ENCODE measurements at places on chromosomes 6 and 20.

GRCh38 chr20:35368666-35369423, 42.9 kb downstream of the UQCC1 start:
- no peak for DNase-seq

DNA sequence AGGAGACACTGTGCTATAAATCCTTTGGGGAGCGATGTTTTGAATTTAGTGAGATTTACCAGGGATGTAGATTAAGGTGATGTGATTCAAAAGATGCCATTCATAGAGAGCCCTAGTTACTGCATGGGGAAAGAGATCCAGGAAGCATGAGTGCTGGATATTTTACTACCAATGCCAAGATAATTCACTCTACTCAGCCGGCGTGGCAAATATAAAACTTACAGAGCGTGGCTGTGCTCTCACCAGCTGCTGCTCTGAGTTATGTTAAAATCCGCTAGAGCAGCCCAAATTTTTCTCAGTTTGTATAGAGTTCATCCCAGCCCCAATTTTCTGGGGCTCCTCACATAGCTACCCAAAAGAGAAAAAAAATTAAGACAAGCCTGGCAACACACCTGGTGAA, 48.6 kb downstream of the BFSP1 start:
- no peak for DNase-seq

DNA sequence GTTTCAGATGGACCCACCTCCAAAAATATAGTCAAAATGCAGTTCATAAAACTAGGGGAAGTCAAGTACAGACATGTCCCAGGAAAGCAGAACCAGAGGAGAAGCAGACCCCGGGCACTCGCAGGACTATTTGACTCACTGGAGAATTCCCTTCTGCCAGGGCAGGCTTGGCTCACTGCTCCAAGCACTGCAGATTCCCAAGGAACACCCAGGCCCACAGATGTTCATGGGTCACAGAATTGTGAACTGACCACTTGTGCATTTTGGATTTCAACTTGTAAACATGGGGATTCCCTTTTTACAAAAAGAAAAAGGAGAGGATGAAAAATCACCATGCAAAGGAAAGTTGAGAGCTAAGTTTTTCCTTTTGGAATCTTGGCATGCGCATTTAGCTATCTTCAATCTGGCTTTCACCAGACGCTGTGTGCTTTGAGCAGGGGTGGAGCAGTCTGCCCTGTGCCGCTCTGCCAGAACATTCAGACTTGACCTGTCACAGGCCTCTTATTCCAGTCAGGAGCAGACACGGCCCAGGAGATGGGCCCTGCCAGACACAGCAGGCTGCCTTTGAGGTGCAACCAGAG, 237.5 kb upstream of the TAB2 start:
- DNase-seq: no peak

GRCh38 chr6:11262242-11262641, 29.8 kb upstream of the NEDD9 start:
- DNase-seq: no peak

DNA sequence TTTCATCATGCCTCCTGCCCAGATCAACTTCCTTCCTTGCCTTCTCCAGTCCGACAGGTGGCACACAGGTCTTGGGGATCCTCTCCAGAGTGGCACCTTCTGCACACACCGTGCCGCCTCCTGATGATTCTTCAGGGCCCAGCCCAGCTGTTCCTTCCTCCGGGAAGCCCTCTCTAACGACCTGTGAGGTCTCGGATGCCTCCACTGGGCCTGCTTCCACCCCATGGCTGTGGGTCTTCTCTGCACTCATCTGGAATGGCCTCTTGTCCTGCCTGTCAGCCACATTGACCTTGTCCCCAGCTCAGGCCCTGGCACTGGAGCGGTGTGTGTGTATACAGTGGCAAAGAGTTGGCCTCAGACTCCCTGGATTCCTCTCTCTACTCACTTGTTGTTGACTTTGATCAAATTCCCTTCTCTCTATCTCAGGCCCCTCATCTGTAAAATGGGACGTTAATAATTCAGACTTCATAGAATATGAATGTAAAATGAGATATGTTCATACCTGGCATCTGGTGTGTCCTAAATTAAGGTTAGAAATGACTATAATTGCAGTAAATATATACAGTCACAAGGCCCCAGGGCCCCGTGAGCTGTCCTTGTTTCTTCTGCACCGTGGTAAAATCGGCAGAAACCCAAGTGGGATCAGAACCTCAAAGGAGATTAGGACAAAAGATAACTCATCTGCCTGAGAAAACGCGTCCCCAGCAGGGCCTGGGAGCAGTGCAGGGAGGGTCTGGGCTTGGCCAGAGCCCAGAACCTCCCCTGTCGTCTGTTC, 1.5 kb downstream of the FAM210B start:
- no peak for DNase-seq

DNA sequence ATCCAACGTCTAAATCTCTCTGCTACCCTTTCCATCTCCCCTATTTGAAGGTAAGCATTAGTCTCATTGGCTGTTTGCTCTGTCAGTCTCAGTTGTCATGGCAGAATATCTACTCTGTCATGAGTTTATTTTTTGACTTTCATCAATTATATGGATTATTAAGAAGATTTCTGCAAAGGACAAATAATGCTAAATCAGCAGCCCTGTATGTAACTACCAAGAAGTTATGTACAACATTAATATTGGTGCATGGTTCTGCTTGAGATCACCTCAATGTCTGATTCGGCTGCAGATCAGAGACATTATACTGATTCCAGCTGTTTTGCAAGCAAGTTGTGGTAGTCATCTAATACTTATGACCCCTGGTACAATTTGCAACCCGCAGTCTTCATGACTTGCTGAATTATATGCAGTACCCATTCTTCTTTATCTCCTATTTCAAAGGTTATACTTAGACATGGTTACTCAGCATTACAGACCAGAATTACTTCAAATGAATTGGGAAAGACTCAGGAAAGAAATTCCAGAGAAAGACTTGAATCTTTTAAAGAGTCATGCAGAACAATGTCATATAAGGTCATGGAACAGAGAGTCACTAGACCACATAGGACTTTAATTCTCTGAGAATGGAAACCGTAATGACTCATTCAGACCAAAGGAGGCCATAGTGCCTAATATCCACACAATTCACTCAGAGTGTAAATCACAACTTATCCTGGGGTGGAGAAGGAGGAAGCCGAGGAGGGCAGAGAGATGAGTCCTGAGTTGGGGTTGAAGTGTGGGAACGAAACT, 201.4 kb downstream of the IBTK start:
- DNase-seq: no peak

DNA sequence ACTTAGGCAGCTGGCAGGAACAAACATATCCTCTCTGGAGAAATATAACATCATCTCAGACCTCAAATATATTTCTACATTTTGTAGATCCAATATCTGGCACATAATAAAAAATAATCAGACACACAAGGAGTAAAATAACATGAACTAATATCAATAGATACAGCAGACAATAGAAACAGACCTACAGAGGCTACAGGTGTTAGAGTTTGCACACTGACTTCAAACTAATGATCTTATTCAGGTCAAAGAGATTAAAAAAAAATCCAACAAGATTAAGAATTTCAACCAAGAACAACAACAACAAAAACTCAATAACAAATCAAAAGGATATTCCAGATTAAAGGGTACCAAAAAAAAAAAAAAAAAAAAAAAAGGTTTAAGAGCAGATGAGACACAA, 13.9 kb upstream of the CDYL start:
- no peak for DNase-seq

- no peak for DNase-seq
Observed at GRCh38 chr6:21828704-21829103, 235.2 kb downstream of the SOX4 start.

GRCh38 chr6:107408714-107409113, 50.6 kb downstream of the PDSS2 start:
- DNase-seq: no peak

GRCh38 chr20:62768551-62769287, 27.6 kb upstream of the MRGBP start:
- no peak for DNase-seq

DNA sequence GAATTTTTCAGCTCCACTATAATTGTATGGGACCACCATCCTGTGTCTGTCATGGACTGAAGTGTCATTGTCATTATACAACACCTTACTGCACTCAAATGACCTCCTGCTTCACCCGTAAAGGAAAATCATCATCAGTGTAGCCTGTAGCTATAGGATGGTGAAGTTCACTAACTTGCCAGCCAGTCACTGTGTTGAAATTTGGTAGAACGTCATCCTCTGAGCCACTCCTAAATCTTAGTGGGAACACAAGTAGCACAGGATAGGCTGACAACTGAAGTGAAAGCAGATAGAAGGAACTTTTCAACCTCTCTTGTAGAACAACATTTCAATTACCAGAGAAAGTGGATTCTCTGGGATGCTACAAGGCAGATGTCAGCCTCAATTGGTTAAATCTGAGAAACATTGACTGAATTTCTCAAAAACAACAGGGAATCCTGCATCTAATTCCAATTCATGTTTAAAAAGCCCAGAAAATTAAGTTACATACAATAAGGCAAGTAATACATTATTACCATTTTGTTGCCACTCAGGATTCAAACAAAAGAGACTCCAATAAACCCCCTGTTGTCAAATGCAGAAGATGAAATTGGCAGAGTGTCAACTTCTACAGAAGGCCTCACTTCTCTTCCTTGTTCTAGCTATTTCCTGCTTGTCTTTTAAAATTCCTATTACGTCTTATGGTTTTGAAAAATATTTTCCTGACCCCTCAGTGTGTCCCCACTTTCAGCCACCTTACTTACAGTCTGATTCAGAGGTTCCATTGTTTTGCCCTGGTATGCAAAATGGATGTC, 647.9 kb upstream of the AGPAT4 start:
- no peak for DNase-seq

DNA sequence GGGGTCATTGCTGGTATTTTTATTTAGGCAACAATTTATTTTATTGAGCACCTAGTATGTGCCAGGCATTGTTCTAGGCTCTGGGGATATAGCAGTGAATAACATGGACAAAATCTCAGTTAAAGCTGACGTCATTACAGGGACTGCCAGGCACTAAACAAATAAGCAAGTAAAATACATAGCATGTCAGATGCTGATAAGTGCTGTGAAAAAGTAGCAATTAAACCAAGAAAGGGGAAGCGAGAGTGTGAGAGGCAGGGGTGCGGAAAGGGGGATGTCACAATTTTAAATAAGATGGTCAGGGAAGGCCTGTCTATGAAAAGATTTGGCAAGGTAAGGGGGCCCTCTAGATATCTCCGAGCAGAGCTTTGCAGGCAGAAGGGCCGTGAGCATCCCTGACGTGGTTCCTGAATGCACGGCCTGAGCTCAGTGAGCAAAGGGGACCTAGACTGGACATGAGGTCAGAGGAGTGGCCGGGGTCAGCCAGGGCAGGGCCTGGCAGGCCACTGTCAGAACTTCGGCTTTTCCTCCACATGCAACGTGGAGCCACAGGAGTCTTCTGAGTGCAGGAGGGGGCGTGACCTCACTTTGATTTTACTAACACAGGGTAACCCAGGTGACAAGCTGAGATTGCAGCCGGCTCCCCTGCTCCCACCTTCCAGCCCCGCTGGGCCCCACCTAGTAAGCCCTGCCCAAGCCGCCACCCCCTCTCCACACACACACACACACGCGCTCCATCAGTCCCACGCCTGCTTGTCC, 24.2 kb upstream of the SIRPA start:
- DNase-seq: no peak

DNA sequence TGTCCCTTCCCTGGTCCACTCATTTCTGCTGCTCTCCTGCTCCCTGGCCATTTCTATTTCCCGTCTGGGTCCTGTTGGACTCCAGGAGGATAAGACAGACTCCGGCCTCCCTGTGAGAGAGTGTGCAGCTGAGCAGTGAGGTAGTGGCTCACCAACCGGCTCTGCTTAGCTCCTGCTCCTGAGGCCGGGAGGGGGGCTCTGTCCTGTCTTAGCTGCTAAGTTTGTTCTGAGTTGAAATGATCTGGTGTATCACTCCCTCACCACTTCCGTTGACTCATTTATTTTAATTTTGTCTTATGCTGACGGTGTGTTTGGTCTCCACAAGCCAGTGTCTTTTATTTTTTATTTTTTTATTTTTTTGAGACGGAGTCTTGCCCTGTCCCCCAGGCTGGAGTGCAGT, 148.5 kb upstream of the PDE10A start:
- no peak for DNase-seq

DNA sequence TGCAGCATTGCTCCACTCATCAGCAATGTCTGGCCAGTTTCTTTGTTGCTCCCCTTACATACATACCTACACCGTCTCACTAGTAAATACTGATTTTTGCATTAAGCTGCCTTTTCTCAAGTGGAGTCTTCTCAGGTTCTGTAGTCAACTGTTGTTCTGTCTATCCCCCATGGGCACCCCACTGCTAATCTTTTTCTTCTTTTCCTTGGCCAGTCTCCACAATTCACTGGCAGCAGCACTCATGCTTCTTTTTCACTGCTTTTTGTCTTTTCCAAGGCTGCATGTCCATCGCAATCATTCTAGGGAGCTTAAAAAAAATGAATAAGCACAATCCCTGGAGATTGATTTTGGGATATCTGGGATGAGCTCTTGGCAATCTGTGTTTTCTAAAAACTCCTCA, 10.3 kb upstream of the ERVFRD-1 start:
- no peak for DNase-seq

DNA sequence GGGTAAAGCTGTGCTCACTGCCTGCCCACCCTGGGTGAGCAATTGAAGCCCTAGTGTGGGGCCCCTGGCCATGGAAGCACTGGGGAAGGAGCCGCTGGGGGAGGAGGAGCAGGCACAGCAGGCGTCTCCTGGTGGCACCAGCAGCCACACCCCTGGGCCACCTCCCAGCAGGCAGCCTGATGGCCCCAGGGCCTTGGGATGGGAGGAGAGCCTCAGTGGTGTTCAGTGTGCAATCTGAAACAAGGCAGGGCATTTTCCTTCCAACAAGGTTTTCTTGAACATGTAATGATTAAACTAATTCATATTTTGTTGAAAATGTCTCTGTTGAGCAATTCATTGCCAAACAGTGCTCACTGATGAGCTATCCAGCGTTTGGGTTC, 151.0 kb downstream of the ZDHHC14 start:
- DNase-seq: no peak

DNA sequence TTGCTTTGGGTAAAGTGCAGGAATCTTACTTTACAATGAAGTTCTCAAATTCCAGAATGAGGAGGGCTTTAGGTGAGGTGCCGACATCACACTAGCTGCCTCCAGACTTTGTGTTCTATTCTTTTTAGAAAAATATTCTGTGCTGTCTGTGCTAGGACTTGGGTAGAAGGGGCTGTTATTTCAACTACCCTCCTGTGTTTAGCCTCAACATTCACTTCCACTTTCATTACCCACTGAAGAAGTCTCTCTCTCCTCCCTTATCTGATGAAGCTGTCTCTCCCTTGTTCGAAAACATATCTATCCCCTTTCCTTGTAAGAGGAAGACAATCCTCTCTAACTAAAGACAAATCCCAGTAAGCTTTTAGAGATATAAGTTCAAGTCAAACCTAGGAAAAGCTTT, 25.0 kb upstream of the BRPF3 start:
- no peak for DNase-seq

All from NCI-H1048 (cell line).